ENCODE measurements at places on chromosomes 5 and 9. TPM values are rescaled to one million over a fixed set of nuclear protein-coding genes. Genes with fewer than 3 reads are reported as not detected.

ECM2 gene
- not detected for total RNA-seq

DNA sequence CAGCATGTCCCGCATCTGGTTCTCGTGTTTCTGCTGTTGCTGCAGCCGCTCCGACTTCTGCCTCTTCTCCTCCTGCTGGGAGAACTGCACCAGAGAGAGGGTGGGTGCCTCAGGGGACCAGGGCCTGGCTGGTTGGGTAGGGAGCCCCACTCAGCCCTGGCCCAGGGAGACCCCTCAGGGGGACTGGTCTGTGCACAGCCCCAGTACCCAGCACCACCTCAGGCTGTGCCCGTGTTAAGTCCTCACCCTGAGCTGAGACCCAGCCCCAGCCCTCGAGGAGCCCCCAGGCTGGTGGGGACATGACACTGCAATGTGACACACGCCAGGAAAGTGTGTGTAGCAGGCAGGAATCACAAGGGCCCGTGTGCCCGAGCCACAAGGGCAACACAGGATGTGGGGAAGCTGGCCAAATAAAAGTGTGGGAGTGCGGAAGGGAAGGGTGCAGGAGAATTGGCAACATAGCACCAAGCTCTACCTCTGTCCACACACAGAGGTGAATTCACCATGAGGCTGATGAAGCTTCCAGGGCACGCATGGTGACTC lies 48.2 kb upstream of the FBXW11 start:
- no peaks in the 10 kb centered on the region for H3K4me1 ChIP-seq
- DNase-seq = no peak
- H3K36me3 ChIP-seq = peaks cover 86% of the 10 kb centered on the region
- no peaks in the 10 kb centered on the region for H3K27me3 ChIP-seq

- no peak overlapping the region for H3K4me3 ChIP-seq
- no peak overlapping the region for H3K27ac ChIP-seq
- no peaks in the 10 kb centered on the region for H3K27me3 ChIP-seq
- peaks cover 10% of the 10 kb centered on the region for H3K4me1 ChIP-seq
- no peak for DNase-seq
These were observed 4.3 kb upstream of the CLPTM1L start for GRCh38 chr5:1349246-1349645.

GRCh38 chr9:82180711-82181110 lies 192.1 kb downstream of the SPATA31D1 start:
- peaks cover 33% of the 10 kb centered on the region for H3K4me1 ChIP-seq
- H3K4me3 ChIP-seq = no peak overlapping the region
- no peaks in the 10 kb centered on the region for H3K27me3 ChIP-seq
- no peak for DNase-seq

PGM5 gene
- total RNA-seq = not detected

- H3K36me3 ChIP-seq = no peaks in the 10 kb centered on the region
- no peaks in the 10 kb centered on the region for H3K27me3 ChIP-seq
- H3K4me1 ChIP-seq = no peaks in the 10 kb centered on the region
- H3K27ac ChIP-seq = no peak overlapping the region
- no peak for DNase-seq
These were observed 327.3 kb downstream of the CDH18 start for GRCh38 chr5:19660679-19661078.

DNA sequence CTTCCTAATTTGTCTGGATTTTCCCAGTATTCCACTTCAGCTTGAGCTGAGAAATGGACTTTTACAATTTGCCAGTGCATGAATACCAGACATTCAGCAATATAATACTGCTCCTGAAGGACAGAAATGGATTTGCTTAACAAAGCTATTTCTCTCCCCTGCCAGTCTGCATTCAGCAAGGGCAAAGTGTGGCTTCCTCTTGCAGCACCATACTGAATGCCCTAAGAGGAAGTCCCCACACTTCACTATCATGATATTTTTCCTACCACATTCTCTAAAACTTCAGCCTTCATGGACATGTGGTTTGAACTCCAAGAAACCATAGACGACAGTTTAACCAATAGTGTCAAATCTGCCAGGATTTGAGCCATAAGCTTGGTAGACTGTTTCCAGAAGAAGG lies 19.8 kb upstream of the TLE4 start:
- DNase-seq = no peak
- H3K27me3 ChIP-seq = no peaks in the 10 kb centered on the region
- no peak overlapping the region for H3K4me3 ChIP-seq

WDR31 gene
- total RNA-seq = 1.6 TPM

Data from activated B cell treated with CpG ODN at 0.5 μM for 24 hours (primary cell).